ENCODE measurements at places on chromosomes 7 and 10.

GRCh38 chr7:77930496-77930895, 131.9 kb downstream of the PHTF2 start:
- no peak for DNase-seq

DNA sequence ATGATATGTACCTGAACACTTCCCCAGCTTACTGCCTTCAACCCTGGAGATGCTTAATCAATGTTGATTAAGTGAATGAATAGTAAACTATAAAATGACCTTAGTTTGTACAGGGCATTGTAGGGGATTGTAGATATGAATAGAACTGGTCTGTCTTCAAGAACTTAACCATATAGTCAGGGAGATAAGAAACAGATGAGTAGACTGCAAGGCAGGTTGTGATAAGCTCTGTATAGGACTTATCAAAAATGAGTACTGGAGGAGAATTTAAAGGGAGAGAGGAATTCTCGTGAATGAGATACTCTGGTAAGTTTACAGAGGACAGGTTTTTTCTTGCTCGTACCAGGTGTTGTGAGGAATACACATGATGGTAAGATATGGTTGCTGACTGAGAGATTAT, 27.6 kb downstream of the SGPL1 start:
- no peak for DNase-seq

DNA sequence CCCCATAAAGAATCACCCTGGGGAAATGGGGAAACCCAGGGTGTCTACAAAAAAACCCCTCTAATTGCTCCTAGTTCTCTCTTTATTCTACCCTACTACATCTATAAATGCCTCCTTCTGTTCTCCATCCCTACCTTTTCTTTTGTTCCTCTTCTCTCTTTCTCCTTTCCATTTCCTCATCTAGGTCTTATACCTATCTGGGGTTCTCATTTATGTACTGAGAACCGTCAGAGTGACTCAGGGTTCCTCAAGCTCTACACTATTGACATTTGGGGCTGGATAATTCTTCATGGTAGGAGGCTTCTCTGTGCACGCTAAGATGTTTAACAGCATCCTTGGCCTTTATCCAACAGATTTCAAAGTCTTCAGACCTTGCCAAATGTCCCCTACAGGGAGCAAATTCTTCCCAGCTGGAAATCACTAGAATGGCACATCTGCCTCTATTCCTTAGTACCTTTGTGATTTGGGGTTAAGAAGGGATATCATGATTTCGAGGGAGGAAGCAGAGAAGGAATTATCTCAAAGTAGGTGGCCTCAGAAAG, 137.4 kb upstream of the PTN start:
- DNase-seq: no peak

DNA sequence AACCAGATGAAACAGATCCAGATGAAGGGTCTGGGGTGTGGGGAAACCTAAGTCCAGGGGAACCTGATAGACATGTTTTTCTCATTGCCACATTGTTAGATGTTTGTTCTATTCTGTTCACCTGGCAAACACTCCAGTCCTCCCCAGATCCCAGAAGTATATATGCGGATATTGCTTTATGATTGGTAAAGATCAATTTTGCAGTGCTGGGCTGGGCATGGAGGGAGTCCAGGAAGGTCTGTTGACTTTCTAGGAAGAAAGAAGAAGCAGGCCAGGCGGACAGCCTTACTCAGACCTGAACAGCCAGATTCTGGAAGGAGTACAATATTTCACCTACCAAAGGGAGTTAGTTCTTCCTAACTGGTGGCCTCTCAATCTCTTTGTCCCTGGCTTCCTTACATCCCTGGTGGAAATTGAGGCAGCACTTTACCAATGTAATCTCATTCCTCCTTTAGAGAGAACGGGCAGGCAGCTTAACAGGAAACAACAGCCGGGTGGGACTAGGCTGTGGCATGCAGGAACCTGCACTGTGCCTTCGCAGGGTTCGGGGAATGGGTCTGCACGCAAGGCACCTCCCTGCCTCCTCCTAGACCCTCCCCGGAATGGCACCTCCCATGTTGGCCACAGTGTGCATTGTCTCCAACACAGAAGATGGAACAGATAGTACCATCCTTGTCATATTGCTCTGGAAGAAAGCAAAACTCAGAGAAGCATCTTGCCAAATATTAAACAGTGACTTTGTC, 930 bp downstream of the GIMAP6 start:
- peak; percentile 55 for DNase-seq

DNA sequence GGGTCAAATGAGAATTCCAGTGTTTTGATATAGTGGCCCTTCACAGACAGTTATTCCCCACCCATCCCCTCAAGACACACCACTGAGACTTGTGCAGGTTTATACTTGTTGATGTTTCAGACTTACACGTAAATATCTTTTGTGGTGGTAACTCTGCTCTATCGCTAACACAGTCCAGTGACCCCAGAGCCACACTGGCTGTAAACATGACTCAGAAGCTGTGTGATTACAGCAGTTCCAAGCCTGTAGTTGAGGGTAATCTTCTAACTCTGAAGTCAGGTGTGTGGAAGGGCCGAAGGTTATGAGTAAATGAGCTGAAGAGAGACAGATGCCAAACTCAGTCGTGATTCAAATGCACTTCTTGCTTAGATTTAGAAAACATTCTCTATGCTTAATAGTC, 19.4 kb downstream of the NOBOX start:
- DNase-seq: no peak

- DNase-seq: no peak
These were observed 967 bp downstream of the ADARB2 start for GRCh38 chr10:1736144-1736971.

GRCh38 chr10:26335574-26336093, 102.5 kb upstream of the APBB1IP start:
- no peak for DNase-seq

GRCh38 chr10:92923416-92923815, 75.1 kb downstream of the EXOC6 start:
- no peak for DNase-seq

GRCh38 chr7:20316706-20317105, 14.0 kb upstream of the ITGB8 start:
- DNase-seq: no peak

GRCh38 chr10:37489658-37490003, 364.2 kb downstream of the ANKRD30A start:
- DNase-seq: no peak

DNA sequence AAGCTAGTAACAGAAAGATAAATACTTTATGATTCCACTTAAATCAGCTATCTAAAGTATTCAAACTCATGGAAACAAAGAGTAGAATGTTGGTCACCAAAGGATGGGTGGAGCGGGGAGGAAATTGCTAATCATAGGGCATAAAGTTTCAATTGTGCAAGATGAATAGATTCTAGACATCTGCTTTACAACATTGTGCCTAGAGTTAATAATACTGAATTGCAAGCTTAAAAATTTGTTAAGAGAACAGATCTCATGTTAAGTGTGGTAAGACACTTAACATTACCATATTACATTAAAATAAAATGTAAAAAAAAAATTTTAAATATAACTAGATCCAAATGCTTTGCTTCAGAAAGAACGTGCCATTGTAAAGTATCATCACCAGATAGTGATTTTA, 411.1 kb upstream of the MBL2 start:
- no peak for DNase-seq

- no peak for DNase-seq
These were observed 56.8 kb downstream of the PARP12 start for GRCh38 chr7:140005754-140006503.

- no peak for DNase-seq
These were observed 51.0 kb downstream of the ABCB5 start for GRCh38 chr7:20666444-20666843.

- no peak for DNase-seq
These were observed 1170.9 kb downstream of the SORCS1 start for GRCh38 chr10:105993609-105994008.

GRCh38 chr10:127210936-127211466, 14.6 kb upstream of the INSYN2A start:
- no peak for DNase-seq

- no peak for DNase-seq
These were observed 102.8 kb downstream of the POLL start for GRCh38 chr10:101485207-101485606.

- DNase-seq: no peak
These were observed 141.3 kb downstream of the SUGCT start for GRCh38 chr7:40276061-40276460.
